ENCODE measurements at places on chromosomes 6 and 20. TPM values are rescaled to one million over a fixed set of nuclear protein-coding genes. Genes with fewer than 3 reads are reported as not detected.

The EPB41L1 gene
- 6.7 TPM for total RNA-seq

The ADGRF1 gene
- total RNA-seq: 3.5 TPM

The CLPSL1 gene
- total RNA-seq: not detected

The IL17F gene
- total RNA-seq: not detected

The TINAG gene
- not detected for total RNA-seq

The TBC1D32 gene
- 10.2 TPM for total RNA-seq

The OR5V1 gene
- not detected for total RNA-seq

- DNase-seq: peak; percentile 45
These were observed 5.3 kb upstream of the MOG start for GRCh38 chr6:29651413-29652197.

GRCh38 chr6:34029489-34030280, 116.2 kb downstream of the GRM4 start:
- DNase-seq: no peak

- peak; percentile 38 for DNase-seq
These were observed 15.8 kb upstream of the PPP1R16B start for GRCh38 chr20:38789503-38790199.

DNA sequence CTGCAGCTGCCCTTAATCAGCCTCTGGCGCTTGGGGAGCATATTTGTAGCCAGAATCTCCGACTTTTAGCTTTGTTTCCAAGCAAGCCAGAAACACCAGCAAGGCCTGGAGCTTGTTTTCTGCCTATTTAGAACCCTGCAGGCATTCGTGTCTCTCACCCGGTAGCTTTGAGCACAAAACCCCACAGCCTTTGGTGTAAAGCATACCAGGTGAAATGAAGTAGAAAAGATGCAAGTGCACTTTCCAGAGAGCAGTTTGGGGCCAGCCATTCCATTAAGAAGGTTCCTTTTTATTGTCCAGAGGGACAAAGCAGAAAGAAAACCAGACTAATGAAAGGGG, 736 bp downstream of the FAM217B start:
- no peak for DNase-seq

DNA sequence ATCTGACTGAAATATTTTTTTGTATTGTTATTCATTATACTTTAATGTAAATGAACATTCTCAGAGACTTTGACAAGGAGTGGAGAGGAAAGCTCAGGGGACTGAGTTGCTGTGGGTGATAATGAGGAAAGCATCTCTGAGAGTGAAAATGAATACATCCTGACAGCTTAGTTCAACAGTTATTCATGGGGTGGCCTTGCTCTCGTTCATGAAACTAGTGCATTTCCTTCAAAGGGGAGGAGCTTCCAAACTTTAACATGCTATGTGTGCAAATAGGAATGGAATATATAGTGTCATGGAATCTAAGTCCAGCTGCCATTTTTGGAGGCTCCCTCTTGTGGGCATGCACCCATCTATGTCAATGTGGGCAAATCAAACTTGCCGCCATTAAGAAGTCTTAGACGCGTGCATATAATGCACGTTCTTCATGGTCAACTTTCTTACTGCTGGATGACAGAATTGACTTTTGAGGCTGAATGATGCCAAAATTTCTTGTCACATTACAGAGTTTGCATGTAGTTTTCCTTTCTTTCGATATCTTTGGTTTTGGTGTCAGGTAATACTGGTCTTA, 124.3 kb upstream of the TMEM170B start:
- no peak for DNase-seq

GRCh38 chr20:61975407-61976129, 90.1 kb downstream of the TAF4 start:
- DNase-seq: no peak

DNA sequence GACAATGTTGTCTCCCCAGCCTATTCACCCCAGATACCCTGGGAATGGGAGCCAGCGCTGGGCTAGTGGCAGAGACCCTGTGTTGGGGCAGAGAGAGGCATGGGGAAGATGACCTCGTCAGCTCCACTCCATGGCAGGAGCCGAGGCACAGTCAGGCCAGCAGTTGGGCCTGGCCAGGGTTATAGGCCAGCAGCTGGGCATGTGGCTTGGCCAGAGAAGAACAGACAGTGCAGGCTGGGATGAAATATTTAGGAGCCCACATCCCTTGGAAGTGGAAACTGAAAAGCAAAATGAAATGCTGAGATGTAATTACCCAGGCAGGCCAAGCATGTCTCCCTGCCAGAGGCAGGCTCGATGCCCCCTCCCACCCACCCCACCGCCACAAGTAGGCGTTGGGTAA, 70.0 kb downstream of the GRM4 start:
- no peak for DNase-seq

DNA sequence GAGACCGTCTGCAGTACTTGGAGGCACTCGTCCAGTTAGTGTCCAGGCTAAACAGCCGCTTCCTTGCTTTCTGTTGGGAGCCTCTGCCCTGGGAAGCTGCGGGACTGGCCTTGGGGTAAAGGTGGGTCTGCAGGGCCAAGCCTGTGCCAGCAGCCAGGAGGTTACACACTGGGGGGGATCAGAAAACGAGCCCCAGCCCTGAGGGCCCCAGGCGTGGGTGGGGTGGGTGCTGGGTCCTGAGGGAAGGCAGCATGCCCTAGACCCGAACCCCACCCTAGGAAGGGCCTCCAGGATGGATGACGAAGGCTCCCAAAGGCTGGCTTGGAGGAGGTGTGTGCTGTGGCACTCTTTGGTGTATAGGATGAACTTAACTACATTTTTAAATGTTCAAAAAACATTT, 335.2 kb downstream of the ZFAND3 start:
- DNase-seq: no peak

DNA sequence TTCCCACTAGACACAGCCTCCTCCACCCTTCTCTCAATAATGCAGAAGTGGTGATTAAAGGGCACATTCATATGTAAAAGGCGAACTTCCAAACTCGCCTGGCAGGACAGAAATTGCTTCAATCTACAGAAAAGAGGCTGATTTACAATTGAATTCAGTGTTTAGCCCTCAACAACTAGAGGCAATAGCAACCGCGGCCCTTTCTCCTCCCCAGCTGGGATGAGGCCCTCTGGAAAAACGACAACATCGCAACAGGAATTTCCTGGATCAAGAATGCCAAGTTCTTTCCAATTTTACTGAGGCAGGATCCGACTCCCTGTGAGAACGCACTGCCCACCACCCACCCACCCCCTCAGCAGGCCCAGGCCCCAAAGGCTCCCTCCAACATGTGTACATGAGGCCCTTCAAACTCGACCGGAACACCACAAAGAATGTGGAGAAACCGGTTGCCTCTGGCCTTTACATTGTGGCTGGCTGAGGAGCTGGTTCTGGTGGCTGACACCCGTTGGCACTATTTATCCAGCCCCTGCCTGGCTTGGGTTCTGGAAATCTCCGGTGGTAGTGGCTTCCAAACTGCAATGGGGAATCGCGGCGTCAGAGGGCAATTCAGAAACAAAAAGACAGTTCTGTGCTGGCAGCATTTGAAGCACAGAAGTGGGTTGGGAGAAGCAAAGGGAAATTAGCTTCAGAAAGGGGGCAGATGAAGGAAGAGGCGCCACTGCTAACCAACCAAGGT, 36.8 kb downstream of the ZMYND8 start:
- DNase-seq: peak; percentile 62

DNA sequence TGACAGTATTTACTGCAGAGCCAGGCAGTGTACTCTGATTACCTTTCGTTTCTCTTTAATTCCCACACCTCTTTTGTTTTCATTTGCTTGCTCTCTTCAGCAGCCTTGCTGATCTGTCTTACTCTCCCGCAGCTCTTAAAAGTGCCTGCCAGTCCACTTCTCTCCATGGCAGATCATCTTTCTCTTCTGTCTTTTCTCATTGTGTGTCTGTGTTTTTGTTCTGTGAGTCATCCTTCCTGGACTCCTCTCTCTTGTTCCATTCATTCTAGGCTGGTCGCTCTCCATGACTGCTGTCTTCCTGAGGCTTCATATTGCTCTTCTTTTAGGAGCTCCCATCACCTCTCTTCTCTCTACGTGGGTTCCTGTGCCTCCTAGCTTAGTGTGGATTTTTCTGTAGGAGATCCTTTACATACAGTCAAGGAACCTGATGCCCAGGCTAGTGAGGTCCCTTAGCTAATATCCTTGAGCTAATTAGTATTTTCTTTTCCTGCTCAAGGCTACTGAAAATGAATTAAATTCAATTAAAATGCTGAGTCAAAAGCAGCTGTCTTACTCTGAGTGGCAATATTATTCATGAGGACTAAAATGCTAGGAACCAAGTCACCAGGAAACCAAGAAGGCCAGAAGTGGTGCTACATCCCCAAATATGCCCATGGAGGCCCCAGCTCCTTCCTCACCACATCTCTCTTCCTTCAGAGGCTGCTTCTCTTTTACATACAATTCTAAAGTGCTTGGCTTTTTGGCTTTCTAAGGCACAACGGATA, 86.1 kb downstream of the SLX4IP start:
- peak; percentile 86 for DNase-seq

DNA sequence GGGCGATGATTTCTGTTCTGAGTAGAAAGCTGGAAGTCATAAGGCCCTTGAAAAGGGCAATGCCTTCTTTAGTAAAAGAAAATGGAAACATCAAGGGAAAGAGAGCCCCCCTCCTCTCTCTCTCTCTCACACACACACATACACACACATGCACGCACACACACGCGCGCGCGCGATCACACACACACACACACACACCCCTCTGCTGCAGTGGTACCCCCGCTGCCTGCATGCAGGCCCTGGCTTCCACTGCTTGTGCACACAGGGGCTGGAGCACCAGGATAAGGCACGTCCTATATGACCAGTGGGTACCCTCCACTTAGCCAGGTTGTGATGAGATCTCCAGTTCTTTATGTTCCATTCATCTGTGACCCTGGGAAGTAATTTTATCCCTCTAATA, 300.9 kb downstream of the SLC35F1 start:
- DNase-seq: no peak

GRCh38 chr6:128057541-128057940, 156.7 kb upstream of the THEMIS start:
- DNase-seq: no peak

- no peak for DNase-seq
These were observed 268.8 kb downstream of the KCNQ5 start for GRCh38 chr6:72890671-72891070.

DNA sequence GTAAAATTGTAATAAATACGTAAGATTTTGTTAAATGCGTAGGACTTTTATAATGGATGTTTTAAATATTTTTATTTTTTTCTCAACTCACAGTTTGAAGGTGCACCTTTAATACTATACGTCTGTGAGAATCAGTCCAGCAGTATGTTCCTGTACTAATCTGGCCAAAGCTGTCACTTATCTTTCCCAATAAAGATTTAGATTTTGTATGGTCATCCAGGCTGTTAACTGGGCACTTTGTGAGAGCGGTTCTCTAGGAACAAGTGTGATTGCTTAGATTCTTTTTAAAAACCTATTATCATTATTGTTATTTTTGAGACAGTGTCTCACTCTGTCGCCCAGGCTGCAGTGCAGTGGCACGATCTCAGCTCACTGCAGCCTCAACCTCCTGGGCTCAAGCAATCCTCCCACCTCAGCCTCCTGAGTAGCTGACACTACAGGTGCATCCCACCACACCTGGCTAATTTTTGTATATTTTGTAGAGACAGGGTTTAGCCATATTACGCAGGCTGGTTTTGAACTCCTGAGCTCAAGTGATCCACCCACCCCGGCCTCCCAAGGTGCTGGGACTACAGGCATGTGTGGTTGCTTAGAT, 1.7 kb downstream of the DCBLD1 start:
- DNase-seq: no peak

DNA sequence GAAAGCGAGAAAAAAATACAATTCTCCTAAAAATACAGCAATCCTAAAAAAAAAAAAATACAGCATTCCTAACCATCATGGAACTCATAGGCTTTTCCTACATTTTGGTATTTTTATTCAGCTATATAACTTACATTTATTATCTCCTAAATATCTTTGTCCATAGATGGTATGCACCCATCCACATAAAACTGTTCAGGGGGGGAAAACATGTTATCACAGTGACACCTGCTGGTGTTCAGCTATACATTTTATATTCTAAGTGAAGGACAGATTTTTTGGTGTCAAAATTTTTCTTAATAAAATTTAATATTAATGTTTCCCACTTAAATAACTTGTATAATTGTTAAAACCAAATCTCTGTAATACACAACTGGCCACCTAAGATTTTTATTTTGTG, 58.0 kb downstream of the BLOC1S5 start:
- DNase-seq: peak; percentile 49

DNA sequence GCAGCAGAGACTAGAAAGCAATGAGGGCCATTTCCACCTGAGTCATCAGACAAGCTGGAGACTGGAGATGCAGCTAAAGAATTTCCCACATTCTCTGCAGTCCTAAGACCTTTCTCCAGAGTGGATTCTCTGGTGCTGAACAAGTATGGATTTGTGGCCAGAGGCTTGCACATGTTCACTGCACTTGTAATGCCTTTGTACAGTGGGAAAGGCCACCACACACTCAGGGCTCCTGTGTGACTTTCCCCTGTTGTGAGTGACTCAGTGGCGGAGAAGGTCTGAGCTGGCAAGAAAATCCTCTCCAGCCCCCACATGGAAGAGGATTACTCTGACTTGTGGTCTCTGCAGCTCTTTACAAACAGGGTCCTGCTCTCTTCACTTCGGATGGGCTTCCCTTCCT, 192.3 kb downstream of the C6orf118 start:
- DNase-seq: no peak

DNA sequence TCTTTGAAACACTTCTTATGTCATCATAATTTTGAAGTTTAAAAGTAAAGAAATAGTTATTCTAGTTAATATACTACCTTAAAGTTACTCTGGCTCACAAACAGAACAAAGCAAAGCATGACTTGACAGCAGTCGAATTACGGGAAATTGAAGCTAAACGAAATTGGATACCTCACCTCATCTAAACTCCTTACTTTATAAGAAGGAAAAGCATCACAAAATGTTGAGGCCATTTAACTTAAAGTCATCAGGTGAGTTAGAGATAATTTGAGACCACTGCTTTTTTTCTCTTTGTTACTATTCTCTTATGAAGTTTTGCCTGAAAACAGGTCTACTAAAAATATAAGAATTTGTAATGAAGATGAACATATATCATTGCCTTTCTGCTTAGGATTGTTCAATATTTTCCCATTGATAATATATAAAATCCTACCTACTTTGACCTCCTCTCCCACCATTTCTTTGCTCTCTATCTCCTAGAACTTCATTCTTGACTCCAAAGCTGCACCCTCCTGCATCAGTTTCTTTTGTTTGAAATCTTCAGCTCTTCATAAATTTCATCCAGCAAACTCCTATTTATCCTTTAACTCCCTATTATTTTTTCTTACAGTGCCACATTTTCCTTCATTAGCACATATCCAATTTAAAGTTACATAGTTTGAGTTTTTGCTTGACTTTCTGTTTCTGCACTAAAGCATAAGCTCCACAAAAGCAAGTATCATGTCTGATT, 510.7 kb upstream of the ZNF337 start:
- DNase-seq: no peak

DNA sequence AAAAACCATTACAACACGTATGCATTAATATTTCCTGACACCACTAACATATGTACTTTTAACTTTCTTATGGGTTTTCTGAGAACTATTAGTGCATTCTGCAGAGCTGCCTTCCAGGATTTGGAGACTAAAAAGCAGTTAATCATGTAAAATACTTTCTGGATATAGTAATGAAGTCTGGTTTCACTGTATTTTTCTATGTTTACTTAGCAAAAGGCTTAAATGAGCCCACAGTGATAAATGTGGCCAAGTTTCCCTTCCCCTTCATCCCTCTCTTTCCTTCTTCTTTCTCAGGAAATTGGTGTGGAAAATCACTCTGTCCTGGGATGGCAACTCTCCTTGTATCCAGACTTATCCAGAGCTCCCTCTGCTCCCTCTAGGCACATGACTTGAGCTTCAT, 29.7 kb upstream of the ENPP1 start:
- DNase-seq: no peak

Data from MCF 10A (cell line).